ENCODE measurements at places on chromosomes 12 and 14. TPM values are rescaled to one million over a fixed set of nuclear protein-coding genes. Genes with fewer than 3 reads are reported as not detected.

- H3K27me3 ChIP-seq: no peaks in the 10 kb centered on the region
- H3K4me3 ChIP-seq: no peak overlapping the region
- no peak overlapping the region for H3K27ac ChIP-seq
Measured at GRCh38 chr14:29354486-29354885, 573.2 kb downstream of the PRKD1 start.

DNA sequence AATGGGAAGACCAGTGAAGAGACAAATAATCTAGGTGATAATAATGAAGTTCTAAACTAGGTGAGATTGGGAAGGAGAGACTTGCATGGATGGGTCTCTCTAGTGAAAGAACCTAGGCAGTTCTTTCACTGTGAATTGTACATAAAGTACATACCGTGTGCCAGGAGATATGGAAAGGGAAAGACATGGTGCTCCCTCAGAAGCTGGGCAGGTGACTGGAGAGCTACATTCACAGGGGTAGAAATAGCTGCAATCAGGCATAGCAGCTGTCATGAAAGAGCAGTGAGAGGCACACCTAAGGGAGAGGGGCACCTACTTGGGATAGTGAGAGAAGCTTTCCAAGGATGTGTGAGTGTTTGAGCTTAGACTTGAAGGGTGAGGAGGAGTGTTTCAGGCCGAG lies 9.3 kb downstream of the STK38L start:
- peaks cover 13% of the 10 kb centered on the region for H3K36me3 ChIP-seq
- no peak overlapping the region for H3K27ac ChIP-seq
- H3K4me3 ChIP-seq: no peak overlapping the region
- no peak for DNase-seq

DNA sequence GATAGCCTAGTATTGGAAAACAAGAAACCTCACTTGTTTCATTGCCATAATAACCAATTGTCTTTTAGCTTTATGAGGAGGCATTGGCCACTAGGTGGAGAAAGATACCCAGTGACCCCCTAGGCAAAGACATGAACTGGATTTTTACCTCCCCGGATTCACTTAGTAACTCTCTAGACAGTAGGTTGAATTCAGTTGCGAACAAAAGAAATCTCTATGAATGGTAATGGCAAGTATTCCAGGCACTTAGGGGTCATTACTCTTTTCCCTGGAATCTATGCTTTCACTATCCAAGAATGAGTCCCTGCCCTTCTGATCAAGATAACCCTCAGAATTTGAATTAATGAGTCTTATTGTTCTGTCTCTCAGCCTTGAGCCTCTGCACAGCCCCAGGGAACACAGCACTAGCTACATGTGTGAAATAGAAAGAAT lies 29.5 kb upstream of the RHOJ start:
- H3K36me3 ChIP-seq: no peaks in the 10 kb centered on the region
- no peak overlapping the region for H3K4me3 ChIP-seq
- no peak overlapping the region for H3K27ac ChIP-seq
- H3K27me3 ChIP-seq: no peaks in the 10 kb centered on the region

- peaks cover 20% of the 10 kb centered on the region for H3K27me3 ChIP-seq
- no peak for DNase-seq
- no peak overlapping the region for H3K4me3 ChIP-seq
- H3K36me3 ChIP-seq: no peaks in the 10 kb centered on the region
Measured at GRCh38 chr12:65602253-65602609, 222.1 kb upstream of the HMGA2 start.

DNA sequence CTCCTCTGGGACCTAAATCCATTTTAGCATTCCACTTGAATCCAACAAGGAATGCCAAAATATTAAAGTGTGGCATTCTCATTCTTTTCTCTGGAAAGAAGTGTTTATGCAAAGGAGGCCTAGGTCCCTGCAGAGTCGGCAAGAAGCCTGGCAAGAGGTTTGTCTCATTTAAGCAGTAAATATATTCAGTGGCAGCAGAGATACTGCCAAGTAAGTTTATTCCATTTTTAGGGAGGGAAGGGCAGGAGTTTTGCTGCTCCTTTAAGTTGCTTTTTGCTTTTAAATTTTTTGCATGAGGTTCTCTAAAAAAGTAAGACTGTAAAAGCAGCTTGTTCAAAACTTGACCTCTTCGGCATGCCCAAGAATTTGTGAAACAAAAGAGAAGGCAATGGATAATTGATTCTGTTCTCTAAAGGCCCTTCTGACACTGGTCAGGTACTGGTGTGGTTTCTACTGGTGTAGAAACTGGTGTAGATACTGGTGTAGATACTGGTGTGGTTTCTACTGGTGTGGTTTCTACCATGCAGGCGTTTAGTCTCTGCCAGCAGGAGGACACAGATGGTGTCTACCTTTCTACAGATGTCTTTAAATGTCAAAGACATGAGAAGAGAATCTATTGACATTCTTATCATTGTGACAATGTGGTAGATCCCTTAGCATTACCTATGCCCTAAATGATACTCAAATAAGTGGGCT lies 107.3 kb downstream of the SAMD4A start:
- peaks cover 28% of the 10 kb centered on the region for H3K4me1 ChIP-seq
- H3K27me3 ChIP-seq: peaks cover 21% of the 10 kb centered on the region
- no peak overlapping the region for H3K27ac ChIP-seq
- no peak overlapping the region for H3K4me3 ChIP-seq
- H3K36me3 ChIP-seq: no peaks in the 10 kb centered on the region

DNA sequence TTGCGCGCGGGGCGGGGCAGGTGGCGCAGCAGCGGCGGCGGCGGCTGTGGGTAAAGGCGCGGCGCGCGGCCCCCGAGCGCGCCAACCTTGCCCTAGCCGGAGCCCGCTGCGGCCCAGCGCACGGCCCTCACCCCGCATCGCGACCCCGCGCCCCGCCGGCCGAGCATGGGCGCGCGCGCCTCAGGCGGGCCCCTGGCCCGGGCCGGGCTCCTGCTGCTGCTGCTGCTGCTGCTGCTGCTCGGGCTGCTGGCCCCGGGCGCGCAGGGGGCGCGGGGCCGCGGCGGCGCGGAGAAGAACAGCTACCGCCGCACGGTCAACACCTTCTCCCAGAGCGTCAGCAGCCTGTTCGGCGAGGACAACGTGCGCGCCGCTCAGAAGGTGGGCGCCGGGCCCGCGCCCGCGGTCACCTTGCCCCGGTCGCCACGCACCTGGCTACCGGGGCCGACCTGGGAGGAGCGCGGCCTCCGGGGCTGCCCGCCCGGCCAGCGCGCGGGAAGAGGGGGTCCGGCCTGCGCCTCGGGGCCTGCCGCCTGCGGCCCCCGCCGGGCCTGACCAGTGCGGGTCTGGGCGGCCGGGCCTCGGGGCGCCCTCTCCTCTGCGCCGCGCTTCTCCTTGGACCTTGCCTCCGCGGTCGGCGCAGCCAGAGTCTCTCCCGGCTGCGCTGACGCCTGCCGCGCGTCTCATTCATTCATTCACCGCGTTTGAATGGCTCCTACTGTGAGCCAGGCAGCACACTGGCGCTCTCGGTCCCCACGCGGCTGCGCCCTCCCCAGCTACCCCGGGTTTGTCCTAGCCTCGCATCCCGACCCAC lies at the start of gene BRI3BP:
Gene BRI3BP, plus strand, starts transcription at position 20 of the 811 bp plus-strand sequence. Its CDS starts 146 bp downstream, at position 166.
- peaks cover 25% of the 10 kb centered on the region for H3K4me1 ChIP-seq
- peak within 1 kb of the TSS; percentile 94 for H3K4me3 ChIP-seq
- peaks cover 13% of the 10 kb centered on the region for H3K36me3 ChIP-seq
- DNase-seq: peak; percentile 81
- H3K27ac ChIP-seq: peak within 1 kb of the TSS; percentile 92
- H3K27me3 ChIP-seq: no peaks in the 10 kb centered on the region

- H3K4me1 ChIP-seq: no peaks in the 10 kb centered on the region
- H3K27ac ChIP-seq: no peak overlapping the region
- H3K27me3 ChIP-seq: no peaks in the 10 kb centered on the region
- H3K36me3 ChIP-seq: no peaks in the 10 kb centered on the region
Measured at GRCh38 chr12:20832911-20833310, 22.4 kb downstream of the SLCO1B3 start.

DNA sequence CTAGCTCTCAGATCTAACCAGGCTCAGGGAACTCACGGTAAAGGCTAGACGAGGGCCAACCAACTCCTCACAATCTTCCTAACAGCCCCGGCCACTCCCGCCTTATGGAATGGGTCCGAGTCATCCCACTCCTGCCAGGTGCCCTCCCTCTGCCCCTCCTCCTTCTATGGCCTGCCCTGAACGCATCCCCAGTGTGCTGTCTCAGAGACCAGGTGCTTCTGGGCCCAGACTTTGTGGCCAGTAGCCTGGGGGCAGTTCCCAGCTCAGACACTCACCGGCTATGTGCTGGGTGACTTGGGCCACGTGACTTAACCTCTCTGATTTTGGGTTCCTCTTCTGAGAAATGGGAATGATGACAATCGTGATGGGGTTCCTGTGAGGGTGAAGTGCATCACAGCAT lies 22.5 kb downstream of the PAPLN start:
- peaks cover 2% of the 10 kb centered on the region for H3K27me3 ChIP-seq
- no peak overlapping the region for H3K4me3 ChIP-seq
- no peak for DNase-seq
- H3K36me3 ChIP-seq: no peaks in the 10 kb centered on the region
- H3K4me1 ChIP-seq: peaks cover 6% of the 10 kb centered on the region

DNA sequence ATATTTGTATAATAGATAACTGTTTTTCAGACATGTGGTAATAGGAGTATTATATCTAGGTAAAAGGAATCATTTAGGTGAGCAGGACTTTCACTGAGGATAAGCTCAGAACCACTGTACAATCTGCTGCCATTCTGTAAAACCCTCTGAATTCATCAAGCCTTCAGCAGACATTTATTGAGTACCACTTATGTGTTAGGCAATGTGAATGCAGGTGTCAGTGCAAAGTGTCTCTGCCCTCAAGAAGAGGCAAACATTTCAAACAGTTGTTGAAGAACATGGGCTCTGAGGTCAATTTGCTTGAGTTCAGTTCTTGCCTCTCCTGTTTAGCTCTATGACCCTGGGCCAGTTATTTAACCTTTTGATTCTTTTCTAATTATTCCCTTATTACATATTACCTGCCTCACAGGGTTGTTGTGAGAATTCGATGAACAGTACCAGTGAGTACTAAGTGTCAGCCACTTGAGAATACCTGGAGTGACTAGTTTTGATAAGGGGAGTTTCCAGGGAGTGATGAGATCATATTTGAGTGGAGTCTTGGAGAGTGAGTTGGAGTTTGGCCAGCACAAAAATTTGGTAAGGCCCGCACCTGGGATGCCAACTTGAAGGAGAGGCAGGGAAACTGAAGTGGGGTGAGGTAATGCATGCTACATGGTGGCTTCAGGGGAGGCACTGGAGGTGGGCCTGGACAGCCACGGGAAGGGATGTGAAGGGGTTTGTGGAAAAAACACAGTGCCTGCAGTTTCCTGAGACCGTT lies 33.7 kb downstream of the RASSF8 start:
- H3K27me3 ChIP-seq: peaks cover 7% of the 10 kb centered on the region
- H3K4me3 ChIP-seq: no peak overlapping the region
- H3K4me1 ChIP-seq: no peaks in the 10 kb centered on the region
- no peak overlapping the region for H3K27ac ChIP-seq
- no peaks in the 10 kb centered on the region for H3K36me3 ChIP-seq

- no peak for DNase-seq
- H3K4me3 ChIP-seq: no peak overlapping the region
- H3K27ac ChIP-seq: no peak overlapping the region
- peaks cover 16% of the 10 kb centered on the region for H3K27me3 ChIP-seq
- no peaks in the 10 kb centered on the region for H3K4me1 ChIP-seq
Measured at GRCh38 chr12:109389146-109389545, 41.4 kb downstream of the MYO1H start.

GRCh38 chr12:111091051-111091450 lies 170.7 kb upstream of the MYL2 start:
- no peak overlapping the region for H3K4me3 ChIP-seq
- no peak for DNase-seq
- no peaks in the 10 kb centered on the region for H3K36me3 ChIP-seq
- H3K4me1 ChIP-seq: peaks cover 9% of the 10 kb centered on the region
- H3K27me3 ChIP-seq: peaks cover 14% of the 10 kb centered on the region

GRCh38 chr12:30100741-30101140 lies 317.0 kb upstream of the TMTC1 start:
- DNase-seq: no peak
- no peaks in the 10 kb centered on the region for H3K4me1 ChIP-seq
- no peak overlapping the region for H3K4me3 ChIP-seq
- no peaks in the 10 kb centered on the region for H3K27me3 ChIP-seq

GRCh38 chr12:13173012-13173932 lies 23.3 kb upstream of the EMP1 start:
- peaks cover 53% of the 10 kb centered on the region for H3K27me3 ChIP-seq
- DNase-seq: peak; percentile 69
- no peak overlapping the region for H3K4me3 ChIP-seq

- no peaks in the 10 kb centered on the region for H3K27me3 ChIP-seq
- peak within 1 kb of the TSS; percentile 66 for H3K27ac ChIP-seq
- H3K4me1 ChIP-seq: peaks cover 10% of the 10 kb centered on the region
Measured at GRCh38 chr12:7092229-7092985, at the start of gene C1R. TSS of gene C1R (minus strand) at chr12:7092445. CDS start at chr12:7092388, 57 bp downstream.

DNA sequence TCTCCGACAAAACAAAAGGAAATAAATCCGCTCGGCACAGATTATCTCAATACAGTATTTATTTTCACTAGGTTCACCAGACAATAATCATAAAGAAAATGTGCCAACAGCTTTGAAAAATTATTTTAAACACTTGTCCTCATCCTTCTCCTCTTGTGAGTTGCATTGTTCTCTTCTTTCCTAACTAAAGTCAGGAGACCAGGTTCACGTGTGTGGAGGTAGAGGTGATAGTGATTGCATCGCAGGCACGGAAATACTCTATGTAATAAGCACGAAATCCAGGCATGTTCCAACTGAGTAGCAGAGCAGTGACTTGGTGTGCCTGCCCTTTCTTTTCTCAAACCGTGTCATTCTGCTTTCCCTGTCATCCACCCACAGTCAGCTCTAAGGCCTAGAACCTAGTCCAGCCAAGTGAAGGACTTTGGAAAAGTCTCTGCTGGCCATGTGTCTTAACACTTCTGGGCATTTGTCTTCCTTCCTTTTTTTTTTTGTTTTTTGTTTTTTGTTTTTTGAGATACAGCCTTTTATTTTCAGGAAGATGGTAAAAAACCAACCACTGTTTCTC lies 939 bp upstream of the SEL1L start:
- DNase-seq: no peak
- H3K27ac ChIP-seq: peak overlapping the region; percentile 15
- peaks cover 28% of the 10 kb centered on the region for H3K4me1 ChIP-seq
- peak overlapping the region; percentile 37 for H3K4me3 ChIP-seq
- peaks cover 4% of the 10 kb centered on the region for H3K36me3 ChIP-seq
- H3K27me3 ChIP-seq: peaks cover 6% of the 10 kb centered on the region

Gene TPH2
- not detected for total RNA-seq

Gene IFNG-AS1
- not detected for total RNA-seq

Gene KLHL33
- not detected for total RNA-seq

Measured in activated CD4-positive, alpha-beta T cell treated with anti-CD3 and anti-CD28 coated beads, Interleukin-2, amount 10 ng/mL, durations not matched to agents 24 days and 14 days (primary cell).